ENCODE measurements at places on chromosomes 5 and 9. TPM values are rescaled to one million over a fixed set of nuclear protein-coding genes. Genes with fewer than 3 reads are reported as not detected.
A peak's percentile ranks its signal among the peaks of the same experiment; 100 is the strongest.

GRCh38 chr5:150600616-150601490, 39.6 kb upstream of the SYNPO start:
- DNase-seq = peak; percentile 13
- H3K27ac ChIP-seq = peak overlapping the region; percentile 90
- H3K4me1 ChIP-seq = peaks cover 98% of the 10 kb centered on the region
- H3K27me3 ChIP-seq = no peaks in the 10 kb centered on the region
- H3K36me3 ChIP-seq = no peaks in the 10 kb centered on the region

GRCh38 chr9:116238225-116238624, 84.6 kb downstream of the PAPPA start:
- no peaks in the 10 kb centered on the region for H3K27me3 ChIP-seq
- no peak overlapping the region for H3K4me3 ChIP-seq
- H3K27ac ChIP-seq = no peak overlapping the region
- DNase-seq = no peak

DNA sequence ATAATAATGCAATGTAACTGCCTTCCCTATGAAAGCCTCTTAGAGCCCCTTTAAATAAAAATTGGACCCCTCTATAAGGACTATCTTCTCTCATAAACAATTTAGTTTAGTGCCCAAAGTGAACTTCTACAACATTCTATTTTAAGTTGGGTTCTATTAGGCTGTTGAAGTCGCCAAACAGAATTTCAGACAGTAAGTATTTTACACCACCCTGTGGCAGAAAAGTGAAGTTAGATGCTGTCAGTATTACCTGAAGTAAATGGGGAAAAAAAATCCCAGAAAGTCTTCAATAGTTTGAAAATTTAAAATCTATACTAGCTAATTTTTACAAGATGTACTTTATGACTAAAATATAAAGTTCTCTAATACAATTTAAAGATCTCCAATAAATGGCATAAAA, 29.5 kb downstream of the CAAP1 start:
- no peak overlapping the region for H3K27ac ChIP-seq
- H3K4me1 ChIP-seq = no peaks in the 10 kb centered on the region
- H3K27me3 ChIP-seq = no peaks in the 10 kb centered on the region
- H3K36me3 ChIP-seq = peaks cover 36% of the 10 kb centered on the region

The DDX4 gene
- total RNA-seq = not detected

GRCh38 chr9:97755618-97756267, 58.6 kb upstream of the XPA start:
- peaks cover 35% of the 10 kb centered on the region for H3K27me3 ChIP-seq
- H3K27ac ChIP-seq = no peak overlapping the region
- DNase-seq = no peak
- H3K4me1 ChIP-seq = peaks cover 5% of the 10 kb centered on the region

DNA sequence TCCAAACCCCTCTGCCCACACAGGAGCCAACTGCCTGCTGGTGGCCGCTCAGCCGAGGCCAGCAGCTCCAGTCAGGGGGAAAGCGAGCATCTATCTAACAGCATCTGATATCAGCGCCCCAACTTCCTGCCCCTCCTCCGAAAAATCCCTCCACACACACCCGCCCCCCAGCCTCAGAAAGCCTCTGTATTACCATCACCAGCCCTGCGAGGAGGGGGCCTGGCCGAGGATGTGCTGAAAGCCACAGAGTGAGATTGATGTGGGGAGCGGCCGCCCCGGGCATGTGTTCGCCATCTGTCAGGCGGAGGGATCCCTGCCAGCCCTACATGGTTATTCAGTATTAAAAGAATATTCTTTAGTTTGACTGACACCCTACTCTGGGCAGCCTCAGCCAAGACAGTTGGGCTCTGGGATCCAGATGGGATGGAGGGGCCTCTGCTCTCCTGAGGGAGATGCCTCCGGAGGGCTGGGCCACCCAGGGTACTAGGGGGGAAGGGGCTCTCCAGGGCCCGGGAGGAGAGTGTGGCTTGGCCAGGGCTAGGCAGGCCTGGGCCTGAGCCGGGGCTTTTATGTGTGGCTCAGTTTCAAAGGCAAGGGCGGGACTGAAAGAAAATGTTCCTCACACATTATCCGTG, 98.0 kb downstream of the HSD17B3 start:
- no peaks in the 10 kb centered on the region for H3K36me3 ChIP-seq
- peak; percentile 20 for DNase-seq
- peaks cover 17% of the 10 kb centered on the region for H3K27me3 ChIP-seq

DNA sequence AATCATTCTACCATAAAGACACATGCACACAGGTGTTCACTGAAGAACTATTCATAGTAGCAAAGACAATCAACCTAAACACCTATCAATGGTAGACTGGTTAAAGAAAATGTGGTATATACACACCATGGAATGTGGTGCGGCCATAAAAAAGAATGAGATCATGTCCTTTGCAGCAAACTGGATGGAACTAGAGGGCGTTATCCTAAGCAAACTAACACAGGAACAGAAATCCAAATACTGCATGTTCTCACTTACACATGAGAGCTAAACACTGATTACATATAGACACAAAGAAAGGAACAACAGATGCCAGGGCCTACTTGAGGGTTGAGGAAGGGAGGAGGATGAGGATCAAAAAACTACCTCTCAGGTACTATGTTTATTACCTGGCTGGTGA, 103.8 kb downstream of the DRD1 start:
- no peak overlapping the region for H3K4me3 ChIP-seq
- H3K27me3 ChIP-seq = peaks cover 23% of the 10 kb centered on the region
- DNase-seq = no peak
- H3K27ac ChIP-seq = no peak overlapping the region
- no peaks in the 10 kb centered on the region for H3K36me3 ChIP-seq

- H3K4me3 ChIP-seq = peak overlapping the region; percentile 44
- H3K27me3 ChIP-seq = no peaks in the 10 kb centered on the region
- peak overlapping the region; percentile 91 for H3K27ac ChIP-seq
- H3K36me3 ChIP-seq = peaks cover 5% of the 10 kb centered on the region
- DNase-seq = peak; percentile 53
Measured at GRCh38 chr9:136974817-136975535, 2.3 kb upstream of the PTGDS start.

Measured in left ventricle myocardium inferior (tissue), 1 donor.